ENCODE measurements at places on chromosomes 3 and 15.

DNA sequence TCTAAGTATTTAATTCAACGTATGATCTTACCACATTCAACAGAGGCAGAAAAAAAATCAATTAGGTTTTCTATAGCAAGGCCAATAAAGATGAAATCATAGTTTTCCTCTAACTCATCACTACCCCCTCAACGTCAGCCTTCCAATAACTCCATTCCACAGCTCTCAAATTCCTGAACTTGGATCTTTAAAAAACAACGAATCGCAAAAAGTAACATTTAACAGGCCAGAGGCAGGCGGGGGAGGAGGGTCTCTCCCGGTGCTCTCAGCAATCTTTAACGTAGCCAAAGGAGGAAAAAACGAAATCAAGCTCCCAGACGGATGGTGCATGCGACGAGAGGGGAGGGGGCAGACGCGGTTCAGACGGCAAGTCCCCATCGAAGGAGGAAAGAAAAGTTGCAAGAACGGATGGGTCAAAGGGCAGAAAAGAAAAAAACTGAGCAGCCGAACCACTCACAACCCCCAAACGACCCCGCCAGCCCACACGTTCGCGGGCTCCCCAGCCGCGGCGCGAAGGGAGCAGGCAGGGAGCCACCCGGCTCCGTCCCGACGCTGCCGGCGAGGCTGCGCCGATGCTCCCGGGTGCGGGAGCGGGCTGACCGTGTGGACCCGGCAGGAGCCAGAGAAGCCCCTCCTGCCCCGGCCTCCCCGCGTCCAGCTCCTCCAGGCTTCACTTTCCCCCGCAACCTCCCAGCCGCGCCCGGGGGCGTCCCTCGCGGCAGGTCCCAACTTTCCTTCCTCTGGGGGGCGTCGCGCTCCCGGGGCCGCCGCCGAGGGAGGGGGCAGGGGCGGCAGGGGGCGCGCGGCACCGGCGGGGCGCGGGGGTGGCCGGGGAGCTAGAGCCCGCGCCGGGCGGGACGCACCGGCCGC lies 703 bp downstream of the PEAK1 start:
- no peak for DNase-seq

GRCh38 chr3:36833160-36833814 lies 68.9 kb upstream of the DCLK3 start:
- DNase-seq: no peak

- no peak for DNase-seq
Measured at GRCh38 chr3:4416961-4417360, 50.1 kb downstream of the SUMF1 start.

- DNase-seq: no peak
Measured at GRCh38 chr3:128714887-128715491, 11.0 kb upstream of the RAB7A start.

DNA sequence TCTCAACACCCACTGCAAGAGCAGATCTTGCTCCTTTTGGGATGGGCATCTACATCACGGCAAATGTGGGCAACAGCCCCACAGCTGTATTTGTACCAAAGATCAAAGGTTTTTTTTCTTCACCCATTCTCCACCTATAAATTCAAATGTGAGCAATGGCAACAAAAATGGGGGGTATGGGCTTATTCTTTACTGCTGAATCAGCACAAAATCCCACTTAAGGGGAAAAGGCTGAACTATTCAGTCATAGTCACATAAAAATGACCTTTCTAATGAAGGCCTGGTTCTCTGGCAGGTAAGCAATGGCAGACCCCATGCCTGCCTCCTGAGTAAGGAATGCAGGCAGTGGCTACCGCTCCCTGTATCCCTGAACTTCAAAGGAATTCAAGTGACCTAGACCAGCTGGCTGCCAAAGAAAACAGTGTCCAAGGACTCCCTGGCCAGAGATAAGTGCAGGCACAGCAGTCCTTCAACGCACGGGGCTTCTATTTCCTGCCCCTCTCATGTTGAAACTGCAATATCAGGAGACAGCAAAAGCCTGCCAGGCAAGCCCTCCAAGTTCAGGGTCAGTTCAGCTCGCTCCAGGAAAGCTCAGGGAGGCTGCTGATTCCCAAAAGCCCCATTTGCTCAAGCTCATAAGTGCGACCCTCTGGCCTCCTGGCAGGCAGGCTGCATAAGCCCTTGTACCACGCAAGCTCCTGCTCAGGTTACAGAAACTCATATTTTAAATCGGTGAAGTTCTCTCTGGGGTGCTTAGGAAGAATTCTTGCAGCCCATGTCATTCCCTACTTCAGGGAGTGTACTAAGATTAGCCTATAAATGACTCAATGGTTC lies 134.1 kb downstream of the PDZRN3 start:
- DNase-seq: no peak

GRCh38 chr3:100463002-100463401 lies 29.4 kb upstream of the TMEM45A start:
- DNase-seq: no peak

DNA sequence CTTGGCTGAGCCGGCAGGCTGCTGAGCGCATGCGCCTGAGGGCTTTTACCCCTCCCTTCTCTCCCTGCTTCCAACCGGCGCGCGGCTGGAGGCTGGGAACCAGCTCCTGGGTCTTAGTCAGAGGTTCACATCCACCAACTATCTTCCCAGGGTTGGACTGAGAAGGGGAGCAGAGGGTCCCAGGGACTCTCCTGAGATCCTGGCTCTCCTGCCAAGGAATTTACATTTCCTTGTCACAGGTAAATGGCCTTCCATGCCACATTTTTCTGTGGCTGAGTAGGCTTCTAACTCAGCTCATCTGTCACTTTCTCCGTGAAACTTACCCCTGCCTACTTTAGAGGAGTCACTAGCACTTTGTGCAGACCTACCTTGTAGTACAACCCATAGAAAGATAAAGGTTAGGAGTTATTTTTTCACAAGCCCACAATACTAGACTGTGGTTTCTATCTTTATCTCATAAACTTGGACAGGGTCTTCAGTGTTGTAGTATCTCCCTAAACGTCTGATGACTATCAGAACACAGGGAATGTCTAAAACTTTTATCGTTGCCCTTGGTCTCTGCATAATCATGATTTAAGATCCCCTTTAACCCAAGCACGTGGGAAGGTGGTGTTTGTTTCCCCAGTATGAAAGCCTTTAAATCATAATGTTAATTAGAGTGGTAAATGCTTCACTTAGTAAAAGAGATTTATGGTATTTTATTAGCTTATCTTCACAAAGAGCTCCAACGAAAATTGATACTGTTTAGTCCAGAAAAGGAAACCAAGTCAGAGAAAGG lies 638 bp upstream of the TBC1D5 start:
- no peak for DNase-seq

- no peak for DNase-seq
Measured at GRCh38 chr3:28907616-28908015, 373.3 kb upstream of the RBMS3 start.

- no peak for DNase-seq
Measured at GRCh38 chr3:136106101-136106500, 90.0 kb downstream of the MSL2 start.

DNA sequence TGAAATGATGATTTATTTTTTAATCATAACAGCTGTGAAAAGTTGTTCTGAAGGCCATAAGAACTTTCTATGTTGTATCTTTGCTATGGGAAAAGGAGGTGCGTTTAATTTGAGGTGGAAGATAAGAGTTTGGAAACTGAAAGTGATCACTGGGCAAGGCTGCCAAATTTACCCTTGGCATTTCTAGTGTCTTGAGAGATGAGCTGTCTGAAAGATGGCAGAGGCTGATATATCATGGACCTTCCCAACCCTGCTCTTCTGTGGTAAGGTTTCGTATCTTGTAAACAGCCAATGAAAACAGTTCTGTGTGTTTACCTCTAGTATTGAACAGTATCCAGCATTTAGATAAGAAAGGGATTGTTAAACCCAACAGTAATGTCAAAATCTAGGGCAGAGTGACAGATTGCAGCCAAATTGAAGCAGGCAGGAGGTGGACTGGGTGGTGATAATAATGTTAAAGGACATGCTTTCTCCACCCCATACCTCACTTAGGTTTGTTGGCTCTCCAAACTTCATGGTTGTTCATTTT lies 15.8 kb upstream of the NFKBIZ start:
- no peak for DNase-seq

DNA sequence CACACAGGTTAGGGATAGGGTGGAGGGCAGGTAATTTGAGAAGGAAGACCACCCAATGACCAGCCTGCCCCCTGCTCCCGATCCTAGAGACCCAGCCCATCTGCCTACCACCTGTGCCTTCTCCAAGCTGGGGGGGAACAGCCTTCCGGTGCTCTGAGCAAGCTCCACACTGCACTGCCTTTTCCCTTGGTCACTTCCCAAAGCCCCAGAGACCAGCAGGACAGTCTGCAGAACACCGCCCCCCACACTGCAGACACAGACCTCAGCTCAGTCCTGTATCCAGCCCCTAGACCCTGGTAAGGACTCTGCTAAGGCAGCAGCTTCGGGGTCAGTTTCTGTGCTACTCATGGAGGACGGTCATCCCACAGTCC lies 156.9 kb downstream of the MEGF11 start:
- DNase-seq: no peak

DNA sequence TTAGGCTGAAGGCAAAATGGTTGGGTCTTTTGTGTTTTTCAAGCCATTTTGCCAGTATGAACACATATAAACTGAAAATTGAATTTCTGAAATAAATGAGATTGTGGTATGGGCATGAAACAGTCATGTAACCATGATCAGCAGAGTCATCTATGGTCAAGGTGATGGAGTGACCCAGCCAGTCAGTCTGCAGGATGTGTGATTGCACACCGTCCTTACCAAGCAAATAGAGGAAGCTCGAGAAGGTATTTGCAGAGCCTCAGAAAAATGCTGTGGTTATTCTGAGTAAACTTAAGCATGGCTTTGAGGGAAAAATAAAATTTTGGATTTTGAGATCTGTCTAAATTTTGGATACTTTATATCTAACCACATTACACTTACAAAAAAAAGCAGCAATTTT lies 95.9 kb upstream of the RNF7 start:
- DNase-seq: no peak

GRCh38 chr3:15766406-15766805 lies 31.4 kb downstream of the ANKRD28 start:
- DNase-seq: no peak

DNA sequence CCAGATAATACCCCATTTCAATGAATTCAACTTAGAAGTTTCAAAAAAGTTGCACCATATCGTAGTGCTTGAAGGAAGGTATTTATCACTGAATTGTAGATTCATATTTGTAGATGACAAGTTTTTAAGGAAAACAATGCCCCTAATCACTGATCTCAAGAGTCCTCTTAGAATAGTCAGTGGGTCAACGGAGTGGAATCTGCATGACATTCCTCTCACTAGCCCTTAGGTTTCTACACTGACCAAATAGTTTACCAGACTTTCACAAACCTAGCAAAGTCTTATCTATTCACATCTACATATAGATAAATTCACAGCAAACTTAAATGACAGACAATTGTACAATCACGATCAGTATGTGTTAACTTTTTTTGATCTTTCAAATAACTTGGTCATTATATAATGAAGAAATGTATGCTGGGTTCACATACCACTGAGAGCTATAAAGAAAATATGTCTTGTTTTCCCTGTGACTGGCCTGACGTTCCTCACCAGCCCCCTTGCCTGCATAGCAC lies 35.7 kb upstream of the PHLDB2 start:
- DNase-seq: no peak

- no peak for DNase-seq
Measured at GRCh38 chr3:193348686-193349085, 29.9 kb downstream of the ATP13A5 start.

DNA sequence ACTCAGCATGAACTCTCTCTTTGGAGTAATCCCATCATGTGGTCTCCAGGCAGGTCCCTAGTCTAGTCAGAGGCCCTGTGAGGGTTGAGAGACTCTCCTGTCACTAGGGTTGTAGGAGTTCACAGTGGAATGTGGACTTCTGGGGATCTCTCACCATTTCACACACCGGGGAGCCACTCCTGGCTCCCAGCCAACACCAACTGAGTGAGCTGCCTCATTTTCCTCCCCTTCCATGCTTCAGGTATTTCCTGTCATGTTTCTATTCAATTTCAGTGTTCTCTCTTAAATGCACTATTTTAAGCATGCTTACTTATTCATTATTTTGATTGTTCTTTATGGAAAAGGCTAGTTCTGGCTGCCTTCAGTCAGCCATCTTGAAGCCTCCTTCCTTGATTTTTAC lies 467.5 kb upstream of the ARL6 start:
- DNase-seq: no peak

- DNase-seq: no peak
Measured at GRCh38 chr3:10370429-10370828, 49.5 kb upstream of the SEC13 start.

DNA sequence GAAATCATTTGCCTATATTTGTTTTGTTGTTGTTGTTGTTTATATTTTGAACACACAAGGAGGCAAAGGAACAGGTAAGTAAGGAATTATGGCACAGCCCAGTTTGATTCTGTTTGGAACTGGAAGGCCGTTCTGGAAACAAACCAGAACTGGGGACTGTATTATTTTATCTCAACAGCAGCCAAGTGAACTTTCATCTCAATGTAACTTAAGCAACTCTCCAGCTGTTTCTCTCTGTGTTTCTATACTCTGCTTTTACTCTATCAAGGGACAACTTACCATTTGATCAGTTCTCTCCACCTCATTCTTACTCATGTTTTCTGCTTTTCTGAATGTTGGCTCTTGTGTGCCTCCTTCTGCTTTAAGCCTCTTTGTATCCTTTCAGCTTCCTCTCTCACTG lies 16.0 kb upstream of the WDR49 start:
- DNase-seq: no peak

- no peak for DNase-seq
Measured at GRCh38 chr3:13420045-13420830, at the start of gene NUP210. Gene NUP210 (minus strand): TSS chr3:13420322. CDS start chr3:13420226, 96 bp downstream.

- no peak for DNase-seq
Measured at GRCh38 chr3:37054370-37054769, 61.1 kb downstream of the MLH1 start.

- no peak for DNase-seq
Measured at GRCh38 chr3:121661376-121661775, 673 bp upstream of the HCLS1 start.
